ENCODE measurements at places on chromosomes 6 and 20.
A peak's percentile ranks its signal among the peaks of the same experiment; 100 is the strongest.

GRCh38 chr6:43207286-43207685 is 22.0 kb downstream of the DNPH1 start:
- DNase-seq: no peak

GRCh38 chr6:52233975-52234823 is 10.1 kb downstream of the IL17F start:
- DNase-seq: peak; percentile 7

DNA sequence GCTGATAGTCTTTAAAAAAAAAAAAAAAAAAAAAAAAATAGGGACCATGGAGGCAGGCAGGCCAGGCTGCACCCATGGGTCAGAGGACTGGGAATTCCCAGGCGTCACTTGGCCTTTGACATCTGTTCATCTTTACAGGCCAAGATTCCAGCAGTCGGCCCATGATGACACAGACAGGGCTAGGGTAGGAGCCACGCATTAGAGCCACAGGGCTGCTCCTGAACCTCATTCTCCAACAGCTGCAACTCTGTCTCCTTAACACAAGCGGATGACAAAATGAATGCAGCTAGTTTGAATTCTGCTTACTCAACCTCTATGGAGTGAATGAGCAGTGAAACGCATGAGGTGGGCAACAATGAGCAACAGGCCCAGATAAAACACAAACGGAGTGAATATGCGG is 126.4 kb downstream of the LY86 start:
- DNase-seq: no peak

- DNase-seq: no peak
These were observed 31.8 kb downstream of the SNX14 start for GRCh38 chr6:85561750-85562357.

- DNase-seq: no peak
These were observed 88.8 kb downstream of the FYN start for GRCh38 chr6:111784433-111784832.

DNA sequence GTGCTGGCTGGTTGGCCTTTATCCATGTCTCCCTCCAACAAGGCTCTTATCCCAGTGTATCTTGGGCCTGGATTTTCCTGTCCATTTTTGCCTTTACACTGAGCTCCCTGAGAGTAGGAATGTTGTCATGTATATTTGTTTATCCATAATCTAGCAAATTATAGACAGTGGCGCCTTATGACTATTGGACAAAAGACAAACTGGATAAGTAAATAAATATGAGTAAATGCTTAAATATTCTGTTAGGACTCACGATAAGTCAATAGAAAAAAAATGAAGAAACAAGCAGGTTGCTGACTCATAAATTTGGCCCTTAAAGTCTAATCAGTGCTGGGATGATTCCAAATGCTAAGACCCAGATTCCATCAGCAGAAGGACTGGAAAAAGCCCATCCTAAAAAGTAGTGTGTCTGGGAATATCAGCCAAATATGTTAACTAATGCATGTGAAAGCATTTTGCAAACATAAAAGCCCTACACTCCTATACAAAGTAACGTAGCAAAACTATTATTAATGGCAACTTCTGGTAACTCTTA is 55.0 kb upstream of the PCSK2 start:
- no peak for DNase-seq

- DNase-seq: no peak
These were observed 99.7 kb downstream of the PXDC1 start for GRCh38 chr6:3651698-3652229.

DNA sequence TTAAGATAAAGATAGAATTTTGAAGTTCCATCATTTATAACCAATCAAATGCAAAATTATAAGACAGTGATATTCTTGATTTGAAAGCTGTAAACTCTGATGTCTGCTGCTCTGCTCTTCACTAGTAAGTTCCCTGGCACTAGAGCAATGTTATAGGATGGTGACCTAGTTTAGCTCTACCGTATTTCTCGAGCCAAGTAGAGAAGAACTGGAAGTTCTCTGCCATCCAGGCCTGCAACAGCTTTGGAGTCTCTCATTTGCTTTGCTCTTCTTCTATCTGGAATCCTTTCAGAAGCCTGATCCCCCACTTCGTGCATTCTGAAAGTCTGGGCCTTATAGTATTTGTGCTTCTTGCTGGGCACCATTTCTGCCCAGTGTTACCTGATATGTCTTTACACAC is 100.3 kb downstream of the PLCB1 start:
- no peak for DNase-seq
